NCI-H524 treated with DMSO at 0.1 percent for 48 hours (cell line): ENCODE measurements at places on chromosomes 5 and 9.

- DNase-seq: no peak
These were observed 179.5 kb downstream of the KIF4B start for GRCh38 chr5:155193029-155193428.

DNA sequence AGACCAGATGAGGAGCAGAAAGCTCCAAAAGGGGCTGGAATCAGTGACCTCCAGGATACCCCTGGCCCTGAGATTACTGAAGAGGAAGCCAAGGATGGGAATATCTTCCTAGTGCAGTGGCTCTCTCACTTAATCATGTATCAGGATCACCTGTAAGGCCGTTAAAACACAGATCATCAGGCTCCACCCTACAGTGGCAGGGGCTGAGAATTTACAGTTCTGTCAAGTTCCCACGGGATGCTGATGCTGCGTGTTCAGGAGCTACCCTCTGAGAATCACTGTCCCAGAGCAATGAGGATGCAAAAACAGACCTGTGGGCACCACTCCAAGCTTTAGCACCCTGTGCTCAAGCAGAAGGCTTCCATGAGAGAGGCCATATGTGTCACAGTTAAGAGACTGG, 291.9 kb downstream of the ASTN2 start:
- DNase-seq: no peak

DNA sequence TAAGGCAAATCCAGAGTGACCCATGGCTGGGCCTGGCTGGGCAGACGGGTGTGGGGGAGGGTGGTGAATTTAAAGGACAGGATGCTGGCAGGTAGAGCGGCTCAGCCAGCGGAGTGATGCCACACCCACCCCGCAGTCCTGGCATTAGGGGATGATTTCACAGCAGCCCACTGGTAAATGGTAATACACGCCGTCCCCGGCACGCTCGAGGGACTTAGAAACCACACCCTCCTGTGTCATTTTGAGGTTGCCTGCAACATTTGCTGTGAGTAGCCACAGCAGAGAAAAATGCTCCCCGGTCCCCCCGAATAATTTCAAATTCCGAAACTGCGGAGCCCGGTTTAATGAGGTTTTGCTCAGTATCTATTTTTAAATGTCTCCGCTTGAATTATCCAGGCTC, 71.3 kb upstream of the FCN2 start:
- no peak for DNase-seq

DNA sequence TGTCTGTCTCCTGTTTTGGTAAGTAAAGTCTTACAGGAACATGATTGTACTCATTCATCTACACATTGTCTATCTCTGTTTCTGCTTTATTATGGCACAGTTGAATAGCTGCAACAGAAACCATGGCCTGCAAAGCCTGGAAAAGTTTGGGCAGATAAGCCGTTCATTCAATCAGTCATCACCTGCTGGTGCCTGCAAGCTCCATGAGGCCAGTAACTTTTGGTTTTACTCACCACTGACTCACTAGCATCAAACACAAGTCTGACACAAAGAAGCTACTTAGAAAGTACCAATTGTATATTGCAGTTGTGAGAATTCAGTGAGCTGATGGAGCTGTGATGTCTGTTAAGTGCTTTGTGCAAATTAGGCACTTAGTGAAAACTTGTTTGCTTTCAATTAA, 373.6 kb upstream of the SGCD start:
- DNase-seq: no peak

DNA sequence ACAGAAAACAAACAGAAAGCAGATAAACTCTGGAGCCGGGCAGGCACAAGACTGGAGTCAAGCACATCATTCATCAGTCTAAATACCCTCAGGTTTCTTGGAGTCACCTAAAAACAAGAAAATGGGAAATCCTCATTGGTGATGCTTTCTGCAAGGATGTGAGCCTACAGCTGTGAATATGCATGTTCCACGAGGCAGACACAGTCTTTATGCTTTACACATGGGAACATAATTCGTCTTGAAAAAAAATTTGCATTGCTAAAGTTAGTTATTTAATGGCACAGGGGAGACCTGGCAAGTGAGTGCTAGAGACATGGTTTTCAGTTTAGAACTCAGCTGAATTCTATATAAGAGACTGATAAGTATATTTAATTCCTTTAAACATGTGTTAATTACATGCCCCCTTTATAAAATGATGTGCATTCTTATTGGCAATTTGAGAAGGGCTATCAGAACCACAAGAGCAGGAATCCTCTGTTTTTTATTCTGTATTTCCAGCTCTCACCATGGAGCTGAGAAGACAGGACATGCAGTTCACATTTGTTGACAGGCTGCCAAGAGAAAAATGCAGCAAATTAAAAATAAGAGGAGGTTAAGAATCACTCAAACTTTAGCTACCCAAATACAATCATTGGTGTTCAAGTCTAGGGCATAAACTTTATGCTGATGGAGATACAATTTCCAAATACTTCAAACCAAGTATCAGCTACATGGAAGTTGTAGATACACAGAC, 438.0 kb upstream of the MPDZ start:
- no peak for DNase-seq

DNA sequence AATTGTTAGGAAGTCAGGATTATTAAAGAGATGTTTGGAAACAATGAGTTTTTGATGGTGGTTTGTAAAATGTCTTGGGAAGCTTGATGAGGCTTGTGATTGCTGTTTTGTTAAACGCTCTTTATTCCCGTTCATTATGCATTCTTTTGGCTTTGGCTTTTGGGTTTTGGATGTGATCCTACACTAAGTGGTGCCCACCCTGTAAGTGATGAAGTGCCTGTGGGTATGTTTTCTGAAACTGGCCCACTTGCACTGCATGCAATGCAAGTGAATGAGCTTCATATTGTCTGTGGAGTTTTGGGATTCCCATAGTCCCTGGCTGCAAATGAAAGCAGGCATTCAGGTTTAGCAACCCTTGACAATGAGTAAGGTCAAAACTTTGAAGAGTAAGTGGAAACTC, 1035.5 kb upstream of the WWC1 start:
- DNase-seq: no peak

GRCh38 chr5:342501-343460, 21.3 kb downstream of the AHRR start:
- DNase-seq: no peak

DNA sequence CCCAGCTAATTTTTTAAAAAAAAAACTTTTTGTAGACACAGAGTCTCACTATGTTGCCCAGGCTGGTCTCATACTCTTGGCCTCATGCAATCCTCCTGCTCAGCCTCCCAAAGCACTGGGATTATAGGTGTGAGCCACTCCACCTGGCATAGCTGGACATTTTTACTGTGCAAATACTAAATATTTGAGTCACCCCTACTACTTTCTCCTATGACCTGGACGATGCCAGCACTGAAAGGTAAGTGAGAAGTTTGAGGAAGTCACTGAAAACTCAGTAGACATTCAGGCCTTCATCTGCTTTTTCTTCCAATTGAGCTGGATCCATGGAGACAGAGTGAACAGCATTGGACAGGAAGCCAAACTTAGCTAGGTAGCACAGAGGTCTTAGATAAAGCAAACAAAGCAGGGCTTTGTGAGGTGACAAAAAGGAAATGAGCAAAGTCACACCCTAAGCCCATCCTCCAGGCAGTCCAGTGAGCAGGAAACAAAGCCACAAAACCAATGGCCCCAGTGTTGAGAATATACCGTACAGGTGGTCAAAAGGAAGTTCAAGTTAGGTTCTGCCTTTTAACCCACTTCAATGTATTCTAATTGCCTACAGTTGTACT, 192.6 kb upstream of the RASA1 start:
- DNase-seq: no peak

- DNase-seq: no peak
These were observed 22.7 kb downstream of the DPYSL3 start for GRCh38 chr5:147487031-147487750.

- no peak for DNase-seq
These were observed 27.2 kb downstream of the ATP6V0E1 start for GRCh38 chr5:173010547-173011464.

GRCh38 chr5:18576586-18576985, 942.3 kb downstream of the TAF11L14 start:
- DNase-seq: no peak

GRCh38 chr5:59620535-59621212, 272.9 kb downstream of the PDE4D start:
- no peak for DNase-seq

GRCh38 chr5:83099445-83099844, 22.1 kb downstream of the XRCC4 start:
- DNase-seq: no peak

- no peak for DNase-seq
These were observed 25.2 kb downstream of the KDM4C start for GRCh38 chr9:6782981-6783380.

DNA sequence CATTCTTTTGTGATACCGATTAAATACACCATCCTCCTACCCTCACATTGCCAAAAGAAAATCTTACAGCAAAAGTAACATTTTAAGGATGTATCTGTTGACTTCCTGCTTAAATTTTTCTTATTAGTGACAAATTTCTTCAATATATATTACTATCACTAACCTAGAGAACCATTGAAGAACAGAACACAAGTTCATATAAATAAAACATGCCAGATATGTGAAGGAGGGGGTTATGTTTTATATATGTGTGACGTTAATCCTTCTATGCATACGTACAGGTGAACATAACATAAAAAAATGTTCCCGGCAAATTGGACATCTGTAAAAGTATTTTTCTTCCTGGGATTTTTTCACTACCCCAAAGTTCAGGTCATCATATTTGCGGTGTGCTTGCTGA, at the start of gene OR13F1:
OR13F1 (plus strand) TSS at position 301 of the 400 bp plus-strand sequence; CDS start at position 301, 0 bp downstream.
- DNase-seq: no peak
